Esophagus squamous epithelium (tissue), 5 donors: ENCODE measurements at places on chromosomes 6 and 20.

- peaks cover 41% of the 10 kb centered on the region for H3K4me1 ChIP-seq
- no peaks in the 10 kb centered on the region for H3K36me3 ChIP-seq
- no peak overlapping the region for H3K4me3 ChIP-seq
- peak overlapping the region; percentile 75 for H3K27ac ChIP-seq
Measured at GRCh38 chr6:139597087-139597763, 222.8 kb upstream of the CITED2 start.

GRCh38 chr6:37983720-37984501, 164.4 kb downstream of the ZFAND3 start:
- no peaks in the 10 kb centered on the region for H3K36me3 ChIP-seq
- no peaks in the 10 kb centered on the region for H3K27me3 ChIP-seq
- DNase-seq: no peak
- no peak overlapping the region for H3K4me3 ChIP-seq

DNA sequence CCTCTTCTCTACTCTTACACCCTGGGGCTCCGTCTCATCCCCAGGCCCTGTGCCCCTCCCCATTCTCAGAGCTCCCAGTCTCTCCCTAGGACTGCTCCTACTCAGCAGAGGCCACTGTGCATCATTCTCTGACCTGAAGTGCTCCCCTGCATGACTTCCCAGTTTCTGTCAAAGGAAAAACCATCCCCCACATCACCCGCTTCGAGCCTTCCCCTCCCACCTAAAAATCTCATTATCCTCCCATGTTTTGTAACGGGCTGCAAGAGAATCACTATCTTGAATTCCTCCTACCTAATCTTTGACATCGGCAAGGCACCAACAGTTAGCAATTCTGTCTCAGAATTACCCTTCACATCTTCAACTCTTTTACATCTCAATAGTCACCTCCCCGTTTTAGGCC, 463.0 kb downstream of the PRKN start:
- no peak overlapping the region for H3K4me3 ChIP-seq
- no peaks in the 10 kb centered on the region for H3K4me1 ChIP-seq
- DNase-seq: no peak
- no peaks in the 10 kb centered on the region for H3K27me3 ChIP-seq

- no peaks in the 10 kb centered on the region for H3K4me1 ChIP-seq
- no peak overlapping the region for H3K4me3 ChIP-seq
- no peak overlapping the region for H3K27ac ChIP-seq
- no peak for DNase-seq
- no peaks in the 10 kb centered on the region for H3K27me3 ChIP-seq
- no peaks in the 10 kb centered on the region for H3K36me3 ChIP-seq
Measured at GRCh38 chr6:105522626-105523322, 119.9 kb upstream of the PREP start.

GRCh38 chr20:40982415-40983145, 46.0 kb upstream of the TOP1 start:
- H3K4me3 ChIP-seq: no peak overlapping the region
- no peaks in the 10 kb centered on the region for H3K4me1 ChIP-seq
- H3K27me3 ChIP-seq: no peaks in the 10 kb centered on the region
- H3K27ac ChIP-seq: no peak overlapping the region

GRCh38 chr6:1993042-1993441, 252.4 kb downstream of the GMDS start:
- no peaks in the 10 kb centered on the region for H3K4me1 ChIP-seq
- DNase-seq: no peak

- H3K36me3 ChIP-seq: no peaks in the 10 kb centered on the region
- DNase-seq: no peak
- no peak overlapping the region for H3K4me3 ChIP-seq
- H3K27ac ChIP-seq: no peak overlapping the region
- H3K4me1 ChIP-seq: peaks cover 21% of the 10 kb centered on the region
Measured at GRCh38 chr6:85360794-85361642, 88.9 kb upstream of the NT5E start.
